Activated CD8-positive, alpha-beta T cell treated with anti-CD3 and anti-CD28 coated beads for 36 hours (primary cell): ENCODE measurements at places on chromosomes 11 and 22. TPM values are rescaled to one million over a fixed set of nuclear protein-coding genes. Genes with fewer than 3 reads are reported as not detected.

TEX54 gene
- total RNA-seq, result not detected

PANX3 gene
- total RNA-seq, result not detected

ASCL2 gene
- total RNA-seq, result 3.4 TPM

FGF3 gene
- not detected for total RNA-seq

OR10A2 gene
- not detected for total RNA-seq

DNA sequence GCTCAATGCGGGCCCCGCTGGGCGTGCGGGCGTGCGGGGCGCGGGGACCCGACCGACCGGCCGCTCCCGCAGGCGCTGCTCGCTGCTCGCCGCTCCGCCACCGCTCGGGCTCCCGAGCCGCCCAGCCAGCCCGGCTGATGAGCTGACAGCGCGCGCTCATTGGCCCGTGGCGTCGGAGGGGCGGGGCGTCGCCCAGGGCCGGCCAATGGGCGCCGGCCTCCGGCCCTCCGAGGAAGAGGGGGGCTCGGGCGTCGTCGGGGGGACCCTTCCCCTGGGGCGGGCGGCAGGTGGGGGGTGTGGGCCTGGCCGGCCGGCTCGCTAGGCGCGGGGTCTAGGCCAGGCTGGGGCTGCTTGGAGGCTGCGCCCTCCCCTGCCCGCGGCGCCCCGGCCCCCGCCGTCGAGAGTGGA lies at the start of gene SCUBE1:
SCUBE1 (minus strand) TSS at position 111 of the 408 bp plus-strand sequence. CDS start 111 bp downstream, outside the sequence.
- peak; percentile 48 for DNase-seq

GRCh38 chr22:35354068-35354467 lies 26.8 kb upstream of the HMOX1 start:
- no peak for DNase-seq

DNA sequence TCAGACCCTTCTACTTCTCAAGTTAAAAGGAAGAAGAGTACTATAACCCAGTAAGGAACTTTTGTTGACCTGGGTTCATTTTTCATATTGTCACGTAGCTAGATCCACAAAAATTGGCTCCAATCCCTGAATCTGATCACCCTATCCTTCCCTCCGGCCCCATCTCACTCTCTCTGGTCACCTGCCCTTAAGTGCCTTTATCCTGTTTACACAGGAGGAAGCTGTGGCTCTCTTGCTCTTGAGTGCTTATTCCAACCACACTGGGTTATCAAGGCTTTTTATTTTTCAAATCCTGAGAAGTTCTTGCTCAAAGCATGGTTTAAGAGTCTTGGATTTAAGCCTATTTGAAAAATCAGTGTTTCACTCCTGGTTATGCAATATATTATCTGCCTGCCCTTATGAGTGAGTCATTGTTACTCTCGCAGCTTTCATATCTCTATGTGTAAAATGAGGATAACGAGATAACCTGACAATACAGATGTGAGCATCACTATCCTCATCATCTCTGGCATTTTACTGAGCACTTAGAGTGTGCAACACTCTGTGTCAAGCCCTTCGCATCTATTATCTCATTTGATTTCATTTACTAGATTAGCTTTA lies 293.9 kb downstream of the GUCY1A2 start:
- DNase-seq, result no peak

DNA sequence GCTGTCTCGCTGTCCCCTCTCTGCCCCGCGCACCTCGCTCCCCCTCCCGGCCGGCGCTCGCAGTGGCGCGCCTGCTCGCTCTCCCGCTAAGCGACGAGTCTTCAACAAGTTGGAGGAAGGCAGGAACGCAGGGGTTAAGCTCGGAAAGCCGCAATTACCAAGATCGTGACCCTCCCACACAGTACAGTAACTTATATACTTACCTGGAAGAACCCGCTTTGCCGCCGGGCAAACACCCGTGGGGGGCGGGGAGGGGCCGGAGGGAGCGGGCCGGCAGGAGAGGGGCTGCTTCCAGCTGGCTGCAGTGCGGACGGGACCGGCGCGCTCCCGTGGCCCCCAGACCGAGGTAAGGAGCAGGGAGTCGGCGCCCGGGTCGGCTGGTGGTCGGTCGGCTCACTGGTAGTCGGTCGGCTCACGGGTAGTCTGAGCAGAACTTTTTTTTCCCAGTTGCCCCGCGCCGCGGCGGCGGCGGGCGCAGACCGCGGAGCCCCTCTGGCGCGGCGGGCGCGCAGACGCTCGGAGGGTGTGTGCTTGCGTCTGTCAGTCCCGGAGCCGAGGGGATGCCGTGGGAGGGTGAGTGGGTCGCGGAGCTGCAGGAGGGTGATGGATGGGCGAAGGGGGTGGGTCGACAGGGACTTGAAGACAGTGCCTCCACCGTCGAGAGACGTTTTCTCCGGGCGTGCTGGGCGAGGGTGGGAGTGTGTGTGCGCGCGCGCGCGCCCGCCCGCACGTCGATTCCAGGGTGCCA lies 101.2 kb upstream of the HSD17B12 start:
- peak; percentile 59 for DNase-seq

GRCh38 chr22:27685515-27685914 lies 116.0 kb downstream of the MN1 start:
- no peak for DNase-seq

GRCh38 chr11:128901653-128902514 lies 10.7 kb downstream of the KCNJ5 start:
- no peak for DNase-seq

DNA sequence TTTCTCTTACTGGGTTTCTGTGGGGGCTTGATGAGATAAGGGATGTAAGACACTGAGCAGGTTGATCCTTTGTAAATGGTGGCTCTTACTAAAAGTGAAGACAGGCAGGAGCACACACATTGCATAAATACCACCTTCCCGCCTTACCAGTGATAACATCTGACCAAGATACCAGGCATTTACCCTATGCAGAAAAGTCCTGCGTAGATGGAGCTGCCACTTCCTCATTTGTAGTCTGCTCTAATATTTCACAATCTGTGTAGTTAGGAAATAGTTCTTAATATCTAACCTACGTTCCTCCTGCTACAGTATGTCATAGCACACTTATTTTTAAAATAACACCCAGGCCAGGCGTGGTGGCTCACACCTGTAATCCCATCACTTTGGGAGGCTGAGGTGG lies 23.9 kb upstream of the SWAP70 start:
- DNase-seq, result no peak

GRCh38 chr11:83156996-83157593 lies at the start of gene PCF11:
PCF11 (plus strand) TSS chr11:83157131; CDS start chr11:83157440, 309 bp downstream.
- DNase-seq, result no peak
